Activated CD4-positive, alpha-beta T cell treated with anti-CD3 and anti-CD28 coated beads, Interleukin-2, amount 10 ng/mL, durations not matched to agents 7 days and 5 days (primary cell): ENCODE measurements at places on chromosomes 7 and 10. TPM values are rescaled to one million over a fixed set of nuclear protein-coding genes. Genes with fewer than 3 reads are reported as not detected.

DNA sequence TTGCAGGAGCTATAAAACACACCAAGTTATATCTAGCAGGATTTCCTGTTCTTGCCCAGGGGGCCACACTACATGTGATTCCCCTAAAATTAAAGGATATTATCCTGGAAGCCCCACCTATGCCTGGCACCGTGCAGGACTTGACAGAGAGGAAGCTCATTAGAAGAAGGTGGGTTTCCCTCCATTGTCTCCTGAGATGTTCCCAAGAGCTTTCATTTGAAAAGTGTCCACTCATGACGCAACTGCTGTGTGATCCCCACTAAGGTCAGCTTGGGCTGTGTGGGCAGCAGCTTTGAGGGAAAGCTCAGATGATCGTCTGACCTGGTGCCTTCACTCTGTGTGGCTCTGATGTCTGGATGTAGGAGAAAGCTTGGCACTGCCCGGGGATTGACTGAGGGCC lies 53.5 kb downstream of the RAMP3 start:
- H3K36me3 ChIP-seq = peaks cover 5% of the 10 kb centered on the region
- no peak for DNase-seq
- peaks cover 8% of the 10 kb centered on the region for H3K4me1 ChIP-seq
- peaks cover 51% of the 10 kb centered on the region for H3K27me3 ChIP-seq

- H3K27me3 ChIP-seq = peaks cover 8% of the 10 kb centered on the region
- DNase-seq = no peak
- peaks cover 22% of the 10 kb centered on the region for H3K4me1 ChIP-seq
These were observed 23.4 kb upstream of the FAM170B start for GRCh38 chr10:49157229-49157628.

DNA sequence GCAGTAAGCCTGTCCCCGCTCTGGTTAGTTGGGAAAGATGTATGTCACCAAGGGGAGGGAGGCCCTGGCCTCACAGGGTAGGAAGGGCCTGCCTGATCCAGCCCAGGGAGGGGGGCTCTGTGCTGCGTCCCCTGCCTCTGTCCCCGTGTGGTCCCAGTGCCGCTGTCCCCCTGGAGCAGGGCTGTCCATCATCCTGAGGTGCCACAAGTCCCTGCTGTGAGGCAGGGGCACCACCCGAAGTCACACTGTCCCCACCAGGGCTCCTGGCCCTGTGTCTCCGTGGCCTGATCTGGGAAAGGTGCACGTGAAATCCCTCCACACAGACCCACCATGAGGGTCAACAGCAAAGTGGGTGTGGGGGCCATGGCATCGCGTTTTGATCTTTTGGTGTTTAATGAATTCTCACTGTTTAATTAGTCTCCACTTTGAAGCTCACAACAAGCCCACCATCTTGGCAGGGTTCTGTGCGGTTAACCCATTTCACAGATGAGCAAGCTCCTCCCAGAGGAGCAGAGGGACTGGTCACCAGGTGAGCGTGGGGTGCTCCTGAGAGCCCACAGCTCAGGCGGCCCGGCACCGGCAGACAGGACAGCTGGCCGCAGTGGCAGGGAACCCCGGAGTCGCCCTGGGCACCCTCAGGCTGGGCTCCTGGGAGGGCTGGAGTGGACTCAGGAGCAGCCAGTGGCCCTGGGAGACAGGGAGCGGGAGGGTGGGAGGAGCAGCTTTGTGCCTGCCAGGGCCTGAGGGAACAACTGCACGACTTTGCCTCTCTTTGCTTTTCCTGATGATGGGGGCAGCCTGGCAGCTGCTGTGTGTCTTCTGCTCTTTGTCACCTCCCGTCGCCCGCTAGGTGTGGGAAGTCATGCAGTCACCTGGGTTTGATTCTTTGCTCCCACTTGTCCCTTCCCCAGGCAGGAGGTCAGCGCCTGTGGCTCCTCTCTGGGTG lies 12.0 kb upstream of the CRYGN start:
- peaks cover 6% of the 10 kb centered on the region for H3K27me3 ChIP-seq
- no peaks in the 10 kb centered on the region for H3K36me3 ChIP-seq
- H3K27ac ChIP-seq = no peak overlapping the region
- H3K4me1 ChIP-seq = peaks cover 10% of the 10 kb centered on the region
- no peak for DNase-seq

DNA sequence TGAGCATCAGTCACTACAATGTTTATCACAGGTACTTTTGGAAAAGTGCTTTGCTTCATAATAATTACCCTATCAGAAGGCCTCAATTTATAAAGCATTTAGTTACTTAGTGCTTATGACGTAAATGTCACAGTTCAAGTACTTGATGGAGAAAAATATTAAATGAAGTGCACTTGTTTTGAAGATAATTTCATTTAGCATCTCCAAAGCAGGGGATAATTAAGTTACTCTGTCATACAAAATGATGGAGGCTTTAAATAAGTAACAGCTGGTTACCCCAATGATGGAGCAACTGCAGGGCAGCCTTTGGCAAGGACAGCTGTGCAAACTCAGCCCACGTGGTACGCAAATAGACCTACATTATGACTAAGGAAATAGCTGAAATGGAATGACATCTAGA lies 768.8 kb downstream of the GRM8 start:
- no peak for DNase-seq
- H3K4me3 ChIP-seq = no peak overlapping the region
- no peaks in the 10 kb centered on the region for H3K36me3 ChIP-seq
- H3K4me1 ChIP-seq = no peaks in the 10 kb centered on the region

DNA sequence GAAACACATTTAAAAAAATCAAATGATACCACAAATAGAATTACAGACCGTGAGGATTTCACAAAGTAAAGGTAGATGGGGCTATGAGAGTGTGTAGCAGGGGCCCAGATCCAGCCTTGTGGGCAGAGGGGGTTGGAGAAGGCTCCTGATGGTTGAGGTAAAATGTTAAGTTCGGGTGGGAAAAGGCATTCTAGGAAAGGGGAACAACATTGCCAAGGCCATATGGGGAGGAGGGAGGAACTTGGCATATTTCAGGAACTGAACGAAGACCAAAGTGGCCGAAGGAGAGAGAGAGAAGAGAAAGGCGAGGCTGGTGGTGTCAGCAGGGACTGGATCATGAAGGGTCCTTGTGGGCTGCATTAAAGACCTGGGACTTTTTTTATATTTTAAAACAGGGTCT lies 98.9 kb downstream of the CARD11 start:
- no peak overlapping the region for H3K4me3 ChIP-seq
- peaks cover 85% of the 10 kb centered on the region for H3K36me3 ChIP-seq
- H3K27ac ChIP-seq = no peak overlapping the region
- H3K27me3 ChIP-seq = no peaks in the 10 kb centered on the region

GRCh38 chr10:132514821-132515520 lies 22.6 kb upstream of the INPP5A start:
- H3K27ac ChIP-seq = no peak overlapping the region
- H3K4me3 ChIP-seq = no peak overlapping the region
- no peaks in the 10 kb centered on the region for H3K4me1 ChIP-seq
- H3K36me3 ChIP-seq = no peaks in the 10 kb centered on the region
- no peaks in the 10 kb centered on the region for H3K27me3 ChIP-seq

GRCh38 chr7:151585744-151586393 lies 66.2 kb upstream of the RHEB start:
- H3K4me3 ChIP-seq = no peak overlapping the region
- no peak for DNase-seq
- no peak overlapping the region for H3K27ac ChIP-seq
- H3K4me1 ChIP-seq = peaks cover 4% of the 10 kb centered on the region
- H3K36me3 ChIP-seq = peaks cover 8% of the 10 kb centered on the region

The FKBP9 gene
- 0.33 TPM for total RNA-seq

- peaks cover 6% of the 10 kb centered on the region for H3K36me3 ChIP-seq
- H3K4me3 ChIP-seq = peak overlapping the region; percentile 35
- peaks cover 24% of the 10 kb centered on the region for H3K27me3 ChIP-seq
These were observed 126.5 kb downstream of the CUBN start for GRCh38 chr10:17003151-17003550.

The SNX13 gene
- 26.3 TPM for total RNA-seq

DNA sequence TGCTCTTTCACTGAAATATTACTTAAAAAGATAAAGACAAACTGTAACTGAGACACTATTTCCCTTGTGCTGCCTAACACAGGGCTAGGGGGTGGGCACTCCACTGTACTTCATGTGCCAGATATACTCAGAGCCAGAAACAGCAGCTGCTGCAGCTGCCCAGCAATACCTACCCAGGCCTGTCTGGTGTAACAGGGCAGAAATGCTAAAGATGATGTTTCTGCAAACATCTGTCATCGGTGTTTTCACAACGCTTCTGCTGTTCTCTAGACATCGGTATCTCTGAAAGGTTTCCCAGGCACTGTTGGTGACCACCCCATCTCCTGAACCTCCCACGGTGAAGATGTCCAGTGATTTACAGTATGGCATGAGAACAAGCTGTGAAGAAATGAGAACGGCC lies 42.7 kb downstream of the LAMB1 start:
- peaks cover 14% of the 10 kb centered on the region for H3K27me3 ChIP-seq
- H3K27ac ChIP-seq = no peak overlapping the region
- no peak overlapping the region for H3K4me3 ChIP-seq
- DNase-seq = no peak
- no peaks in the 10 kb centered on the region for H3K4me1 ChIP-seq

- no peak overlapping the region for H3K4me3 ChIP-seq
- H3K36me3 ChIP-seq = no peaks in the 10 kb centered on the region
- peaks cover 10% of the 10 kb centered on the region for H3K4me1 ChIP-seq
- no peak for DNase-seq
- no peak overlapping the region for H3K27ac ChIP-seq
These were observed 8.6 kb upstream of the UPF2 start for GRCh38 chr10:12051241-12051640.

GRCh38 chr7:96004578-96004977 lies 232.2 kb downstream of the DYNC1I1 start:
- H3K4me1 ChIP-seq = no peaks in the 10 kb centered on the region
- no peak overlapping the region for H3K27ac ChIP-seq
- DNase-seq = no peak
- peaks cover 11% of the 10 kb centered on the region for H3K27me3 ChIP-seq
- no peak overlapping the region for H3K4me3 ChIP-seq
- H3K36me3 ChIP-seq = no peaks in the 10 kb centered on the region

The AASS gene
- total RNA-seq = 0.84 TPM

GRCh38 chr7:104895522-104896236 lies 118.3 kb upstream of the KMT2E start:
- no peak for DNase-seq
- no peak overlapping the region for H3K27ac ChIP-seq
- H3K36me3 ChIP-seq = no peaks in the 10 kb centered on the region
- peaks cover 8% of the 10 kb centered on the region for H3K4me1 ChIP-seq
- H3K4me3 ChIP-seq = no peak overlapping the region

The PSPH gene
- total RNA-seq = 9.6 TPM

DNA sequence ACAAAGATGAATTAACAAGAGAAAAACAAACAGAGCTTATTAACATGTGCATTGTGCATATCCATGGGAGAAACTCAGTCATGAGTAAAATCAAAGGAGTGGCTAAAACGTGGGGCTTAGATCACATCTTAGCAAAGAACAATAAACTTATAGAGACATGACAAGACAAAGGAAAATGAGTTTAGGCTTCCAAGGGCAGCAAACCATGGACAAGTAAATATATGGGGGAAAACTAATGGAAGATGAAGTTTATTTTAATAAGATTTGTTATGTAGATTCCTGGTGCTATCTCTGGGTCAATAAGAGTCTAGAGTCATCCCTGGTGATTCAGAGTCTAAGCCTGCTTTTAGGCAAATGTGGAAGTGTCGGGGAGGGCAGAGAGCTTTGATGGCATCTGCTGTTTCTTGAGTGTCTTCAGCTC lies 87.2 kb upstream of the PLPP4 start:
- no peak for DNase-seq
- H3K36me3 ChIP-seq = no peaks in the 10 kb centered on the region
- H3K4me3 ChIP-seq = no peak overlapping the region
- H3K4me1 ChIP-seq = no peaks in the 10 kb centered on the region
- peaks cover 5% of the 10 kb centered on the region for H3K27me3 ChIP-seq

- H3K4me1 ChIP-seq = peaks cover 6% of the 10 kb centered on the region
- no peak overlapping the region for H3K4me3 ChIP-seq
- no peak overlapping the region for H3K27ac ChIP-seq
- no peaks in the 10 kb centered on the region for H3K36me3 ChIP-seq
These were observed 77.2 kb downstream of the CXCL12 start for GRCh38 chr10:44307691-44308090.

The PPP1R3C gene
- total RNA-seq = not detected

The ALOX5 gene
- total RNA-seq = 6.7 TPM

The TEX36 gene
- total RNA-seq = not detected

- no peak for DNase-seq
- no peaks in the 10 kb centered on the region for H3K36me3 ChIP-seq
- no peaks in the 10 kb centered on the region for H3K4me1 ChIP-seq
- H3K27ac ChIP-seq = no peak overlapping the region
- H3K27me3 ChIP-seq = no peaks in the 10 kb centered on the region
These were observed 151.5 kb downstream of the TNS3 start for GRCh38 chr7:47430422-47430821.

DNA sequence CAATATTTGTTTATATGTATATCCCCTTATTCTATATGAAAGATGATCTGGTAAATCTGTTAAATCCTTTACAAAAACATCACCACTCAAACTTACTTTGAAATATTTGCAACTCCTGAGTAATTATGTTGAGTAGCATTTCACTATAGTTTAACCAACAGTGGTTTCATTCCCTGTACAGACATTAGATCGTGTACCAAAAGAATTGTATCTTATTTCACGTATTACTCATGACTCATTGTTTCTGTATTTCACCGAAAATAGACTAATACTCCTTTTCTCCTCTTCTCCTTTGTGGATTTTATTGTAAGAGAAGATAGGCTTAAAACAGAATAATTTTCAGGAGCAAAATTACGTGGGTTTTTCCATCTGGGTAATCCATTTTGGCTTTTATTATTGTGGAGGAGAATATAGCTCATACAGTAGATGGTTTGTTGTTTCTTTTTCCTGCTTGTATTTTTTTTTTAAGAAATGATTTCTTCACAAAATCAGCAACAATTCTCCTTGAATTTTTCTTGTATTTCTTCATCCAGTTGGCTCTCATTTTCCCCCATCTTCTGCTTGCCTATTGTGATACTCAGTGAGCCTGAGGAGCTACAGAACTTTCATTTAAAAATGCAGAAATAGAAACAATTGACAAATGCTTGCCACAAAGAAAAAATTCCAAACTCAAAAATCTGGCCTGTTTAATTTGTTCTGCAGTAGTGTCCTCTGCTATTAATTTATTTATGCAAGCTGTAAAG lies 90.6 kb upstream of the OIT3 start:
- H3K27ac ChIP-seq = no peak overlapping the region
- no peak overlapping the region for H3K4me3 ChIP-seq
- H3K4me1 ChIP-seq = peaks cover 10% of the 10 kb centered on the region
- H3K27me3 ChIP-seq = no peaks in the 10 kb centered on the region
- H3K36me3 ChIP-seq = peaks cover 2% of the 10 kb centered on the region

GRCh38 chr7:106692450-106693051 lies 31.6 kb upstream of the CCDC71L start:
- no peaks in the 10 kb centered on the region for H3K36me3 ChIP-seq
- H3K27me3 ChIP-seq = peaks cover 3% of the 10 kb centered on the region
- no peak overlapping the region for H3K27ac ChIP-seq
- H3K4me1 ChIP-seq = peaks cover 7% of the 10 kb centered on the region

The CPA5 gene
- total RNA-seq = not detected
